ENCODE measurements at places on chromosomes 11 and 22. TPM values are rescaled to one million over a fixed set of nuclear protein-coding genes. Genes with fewer than 3 reads are reported as not detected.
A peak's percentile ranks its signal among the peaks of the same experiment; 100 is the strongest.

DNA sequence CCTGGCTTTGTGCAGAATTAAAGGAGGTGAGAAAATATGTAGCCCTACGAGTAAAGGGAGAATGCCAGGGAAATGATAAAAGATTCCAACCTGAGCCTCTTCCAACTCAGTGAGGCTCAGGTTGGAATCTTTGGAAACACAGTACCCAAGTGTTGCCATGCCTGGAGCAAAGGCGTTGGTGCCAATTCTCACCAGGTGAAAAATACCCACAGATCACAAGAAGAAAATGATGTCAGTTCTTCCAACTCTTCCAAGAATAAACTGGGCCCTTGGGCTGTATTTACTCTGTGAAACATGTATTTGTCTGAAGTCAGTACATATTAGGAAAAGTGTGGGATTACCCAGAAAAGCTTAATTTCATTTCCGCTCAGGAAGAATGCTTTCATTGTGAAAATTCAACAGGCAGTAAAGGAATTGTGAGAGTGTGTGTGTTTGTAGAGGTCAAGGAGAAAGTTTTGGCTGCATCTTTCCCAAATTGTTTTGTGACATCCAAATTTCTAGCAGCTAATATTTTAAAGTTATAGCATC lies 235.3 kb upstream of the MPPED2 start:
- no peak for DNase-seq

- DNase-seq: no peak
Measured at GRCh38 chr11:60887556-60887955, 18.8 kb downstream of the PRPF19 start.

DNA sequence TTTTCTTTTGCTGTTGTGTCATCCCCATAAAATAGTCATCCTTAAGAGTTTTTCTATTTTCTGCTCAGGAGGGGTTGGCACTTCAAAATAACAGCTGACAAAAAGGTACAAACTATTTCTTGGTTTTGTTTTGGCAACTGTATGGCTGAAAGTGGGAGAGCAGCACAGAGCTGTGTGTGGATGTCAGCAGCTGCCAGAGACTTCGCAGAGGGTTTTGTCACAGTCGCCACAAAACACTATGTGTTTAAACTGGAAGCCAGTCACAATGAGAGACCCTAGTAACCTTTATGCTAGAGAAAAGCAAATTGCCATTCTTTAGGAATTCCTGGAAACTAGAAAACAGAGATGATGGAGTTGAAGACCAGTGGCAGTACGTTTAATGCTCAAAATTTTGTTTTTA lies 189.6 kb upstream of the CCDC90B start:
- no peak for DNase-seq

DNA sequence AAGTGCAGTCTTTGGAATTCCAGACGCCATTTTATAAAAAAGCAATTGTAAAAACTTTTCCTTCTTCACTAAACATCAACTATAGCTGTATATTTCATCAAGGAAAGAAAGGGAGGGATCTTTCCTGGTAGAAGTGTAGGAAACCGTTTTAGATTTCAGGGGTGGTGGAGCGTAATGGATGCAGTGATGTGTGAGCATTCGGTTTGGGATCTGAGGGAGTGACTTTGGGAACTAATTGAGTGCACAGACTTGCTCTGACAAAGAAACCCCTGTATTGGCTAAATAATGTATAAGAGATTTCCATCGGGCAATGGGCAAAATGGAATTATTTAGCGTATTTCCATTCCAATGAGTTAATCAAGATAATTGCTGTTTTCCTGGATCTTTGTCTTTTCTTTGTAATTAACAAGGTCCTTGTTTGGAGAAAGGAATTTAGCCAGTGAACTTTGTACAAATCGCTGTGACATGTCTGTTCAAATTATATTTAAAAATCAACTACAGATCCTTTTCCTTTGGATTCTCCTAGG lies 125.0 kb upstream of the NARS2 start:
- no peak for DNase-seq

- DNase-seq: no peak
Measured at GRCh38 chr11:121892131-121892681, 223.8 kb downstream of the BLID start.

DNA sequence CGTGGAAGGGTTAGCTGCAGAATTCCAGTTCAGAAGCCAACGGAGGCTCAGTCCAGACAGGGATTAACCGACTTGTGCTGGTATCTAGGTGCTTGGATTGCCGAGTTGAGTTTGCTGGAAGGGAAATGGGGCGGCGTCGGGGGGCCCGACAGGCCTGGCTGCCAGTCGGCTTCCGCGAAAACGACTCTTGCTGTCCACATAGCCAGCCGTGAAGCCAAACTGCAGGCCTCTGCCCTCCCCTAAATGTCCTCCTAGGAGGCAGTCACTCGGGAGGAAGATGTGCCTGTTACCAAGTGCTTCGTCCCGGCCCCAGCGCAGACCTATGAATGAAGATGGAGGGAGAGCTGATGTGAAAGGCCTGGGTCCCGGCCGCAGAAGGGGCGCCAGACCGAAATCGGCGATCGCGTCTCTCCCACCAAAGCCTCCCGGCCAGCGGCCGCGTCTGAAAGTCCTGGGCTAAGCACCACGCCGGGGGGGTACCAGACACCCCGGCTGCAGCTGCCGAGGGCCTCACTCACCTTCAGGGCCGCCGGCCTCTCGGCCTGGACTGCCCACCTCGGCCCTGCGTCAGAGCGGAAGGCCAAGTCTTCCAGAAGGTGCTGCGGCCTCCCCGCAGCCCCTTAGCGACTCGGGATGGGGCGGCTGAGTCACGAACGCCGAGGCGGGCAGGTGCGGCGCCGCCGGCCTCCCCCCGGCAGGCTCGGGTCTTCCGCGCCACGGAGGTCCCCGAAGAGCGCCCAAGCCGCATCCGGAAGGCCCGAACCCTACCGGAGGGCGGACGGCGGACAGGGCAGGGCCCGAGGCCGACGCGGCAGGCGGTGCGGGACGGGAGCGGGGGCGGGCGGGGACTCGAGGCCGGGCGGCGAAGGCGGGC lies 7.5 kb downstream of the DPAGT1 start:
- DNase-seq: no peak

- no peak for DNase-seq
Measured at GRCh38 chr11:59923813-59924212, 14.4 kb upstream of the OOSP1 start.

DNA sequence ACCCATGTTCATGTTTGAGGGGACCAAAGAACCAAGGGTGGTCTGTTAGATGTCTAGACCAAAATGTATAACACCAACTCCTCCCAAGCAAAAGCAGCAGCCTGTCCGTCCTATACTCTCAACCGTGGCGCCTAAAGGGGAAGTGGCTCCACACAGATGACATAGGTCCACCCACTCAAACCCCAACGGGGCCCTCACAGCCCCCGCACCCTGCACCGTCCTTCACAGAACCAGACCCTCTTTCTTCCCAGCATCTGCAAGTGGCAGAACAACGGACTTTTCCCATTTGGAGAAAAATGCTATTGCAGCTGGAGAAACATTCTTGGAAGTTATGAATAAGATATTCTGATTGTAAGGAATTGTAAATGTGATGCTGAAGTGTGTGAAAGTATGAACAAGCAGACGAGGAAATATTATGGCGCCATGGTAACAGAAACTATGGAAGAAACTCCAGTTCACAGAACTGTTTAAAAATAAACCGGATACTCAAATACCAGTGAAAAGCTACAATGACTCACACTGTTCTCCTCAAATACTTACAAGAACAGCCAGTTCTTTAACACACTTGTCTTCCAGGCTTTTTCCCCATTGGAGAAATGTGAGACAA lies 76.5 kb upstream of the ARFGAP3 start:
- DNase-seq: peak; percentile 24

GRCh38 chr11:26987731-26988130 lies 6.2 kb upstream of the FIBIN start:
- DNase-seq: no peak

DNA sequence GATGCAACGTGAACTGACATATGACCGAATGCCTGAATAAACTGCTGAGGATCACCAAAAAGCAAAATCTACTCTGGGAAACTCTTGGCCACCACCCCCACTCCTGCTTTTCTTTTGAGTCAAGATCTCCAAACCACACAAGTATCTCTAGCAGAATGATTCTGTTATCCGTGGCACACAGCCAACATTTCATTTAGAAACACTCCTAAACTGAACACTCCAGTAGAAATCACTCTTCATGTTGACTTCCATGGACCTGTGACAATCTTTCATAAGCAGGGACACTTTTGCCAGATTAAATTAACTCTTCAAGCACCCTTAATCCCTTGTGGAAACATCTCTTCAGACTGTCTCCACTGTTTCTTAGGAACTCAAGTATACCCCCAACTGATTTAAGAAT lies 44.4 kb downstream of the VSIG10L2 start:
- no peak for DNase-seq

- no peak for DNase-seq
Measured at GRCh38 chr11:118139578-118139977, 13.0 kb downstream of the SCN4B start.

GRCh38 chr22:19783586-19784383 lies 23.2 kb downstream of the TBX1 start:
- no peak for DNase-seq

- DNase-seq: no peak
Measured at GRCh38 chr11:16430674-16431073, 74.3 kb upstream of the SOX6 start.

DNA sequence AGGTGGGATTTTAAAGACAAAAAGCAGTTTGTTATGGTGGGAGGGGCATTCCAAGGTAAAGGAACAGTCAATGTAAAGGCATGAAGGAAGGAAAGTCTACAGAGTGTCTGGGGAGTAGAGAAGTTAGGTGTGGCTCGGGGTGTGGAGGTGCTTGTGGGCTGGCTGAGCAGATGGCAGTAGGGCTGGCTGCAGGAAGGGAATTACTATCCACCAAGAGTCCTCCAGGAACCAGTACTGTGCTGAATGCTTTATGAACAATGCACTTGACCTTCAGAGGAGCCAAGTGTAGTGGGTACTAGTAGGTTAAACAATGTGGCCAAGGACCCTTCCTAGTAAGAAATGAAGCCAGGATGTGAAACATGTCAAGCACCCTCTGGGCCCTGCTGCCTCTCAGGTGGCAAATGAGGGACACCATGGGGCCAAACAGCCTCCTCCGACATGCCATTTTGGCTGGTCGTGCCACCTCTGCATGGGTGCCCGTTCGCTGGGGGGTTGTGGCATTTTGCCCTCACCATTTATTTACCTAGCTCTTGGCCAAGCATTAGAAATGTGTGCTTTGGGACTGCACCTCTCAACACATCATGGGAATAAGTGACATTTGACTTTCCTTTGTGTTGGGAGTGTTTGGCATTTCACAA lies 123.6 kb upstream of the TENM4 start:
- DNase-seq: no peak

DNA sequence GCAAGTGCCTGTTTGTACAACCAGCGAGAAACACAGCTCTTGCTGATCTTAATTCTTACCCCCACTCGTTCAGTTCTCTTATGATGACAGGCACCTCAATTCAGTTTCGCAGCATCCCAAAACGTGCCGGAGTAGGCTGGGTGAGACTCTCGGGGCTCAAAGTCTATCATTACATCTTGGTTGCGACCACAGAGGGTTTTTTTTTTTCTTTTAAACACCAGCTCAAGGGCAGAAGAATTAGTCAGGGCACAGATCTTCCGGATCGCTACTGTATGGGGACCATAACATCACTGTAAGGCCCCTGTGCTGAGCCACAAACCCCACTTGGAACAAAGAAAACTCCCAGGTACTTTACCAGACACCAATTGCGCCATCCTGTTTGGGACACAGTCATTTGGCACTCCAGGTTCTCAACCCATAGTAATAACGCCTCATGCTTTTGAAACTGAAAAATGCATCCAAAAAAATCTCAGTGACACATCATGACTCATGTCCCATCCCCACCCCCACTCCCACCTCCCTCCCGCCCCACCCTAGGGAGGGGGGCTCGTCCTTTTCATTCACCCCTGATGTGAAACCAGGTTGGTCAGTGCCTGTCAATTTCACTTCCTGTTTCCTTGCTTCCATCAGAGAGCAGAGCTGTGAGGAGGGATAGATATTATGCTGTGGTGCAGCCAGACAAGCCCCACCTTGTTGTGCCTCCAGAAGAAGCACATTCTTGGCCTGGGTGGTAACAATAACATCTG lies 41.0 kb upstream of the CD5 start:
- DNase-seq: no peak

GRCh38 chr22:21626735-21627469 lies 2.9 kb downstream of the YDJC start:
- no peak for DNase-seq

The MUC5AC gene
- not detected for polyA plus RNA-seq

The RIMBP3C gene
- 0.43 TPM for polyA plus RNA-seq

The GAB2 gene
- polyA plus RNA-seq: 16.4 TPM

The GRM5 gene
- 0.16 TPM for polyA plus RNA-seq

The APOL2 gene
- 37.1 TPM for polyA plus RNA-seq

The ZNF70 gene
- polyA plus RNA-seq: 5.6 TPM

The RNF121 gene
- polyA plus RNA-seq: 33.4 TPM

The KIRREL3 gene
- 11.5 TPM for polyA plus RNA-seq

The SERPING1 gene
- 177 TPM for polyA plus RNA-seq

The SLC7A4 gene
- 1.4 TPM for polyA plus RNA-seq

The CCDC188 gene
- 0.34 TPM for polyA plus RNA-seq
